ENCODE measurements at places on chromosomes 7 and 10.

DNA sequence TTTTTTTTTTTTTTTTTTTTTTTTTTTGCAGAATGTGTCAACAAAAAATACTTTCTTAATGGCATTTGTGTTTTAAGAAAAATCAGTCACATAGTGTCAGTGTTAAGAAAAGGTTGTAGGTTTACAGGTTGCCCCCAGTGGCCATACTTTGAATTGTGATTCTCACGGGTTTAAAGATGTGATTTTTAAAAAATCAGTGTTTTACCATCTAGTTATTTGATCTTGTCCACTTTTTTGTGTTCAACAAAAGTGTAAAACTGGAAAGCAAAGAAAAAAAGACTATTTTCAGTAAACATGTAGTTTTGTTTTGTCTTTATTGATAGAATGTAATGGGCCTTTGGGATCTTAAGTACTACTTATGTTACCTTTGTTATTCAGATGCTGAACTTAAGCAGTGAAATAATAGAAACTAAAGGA lies 25.7 kb downstream of the SUV39H2 start:
- DNase-seq: no peak

- DNase-seq: no peak
These were observed 94.8 kb upstream of the CDK13 start for GRCh38 chr7:39855325-39855674.

DNA sequence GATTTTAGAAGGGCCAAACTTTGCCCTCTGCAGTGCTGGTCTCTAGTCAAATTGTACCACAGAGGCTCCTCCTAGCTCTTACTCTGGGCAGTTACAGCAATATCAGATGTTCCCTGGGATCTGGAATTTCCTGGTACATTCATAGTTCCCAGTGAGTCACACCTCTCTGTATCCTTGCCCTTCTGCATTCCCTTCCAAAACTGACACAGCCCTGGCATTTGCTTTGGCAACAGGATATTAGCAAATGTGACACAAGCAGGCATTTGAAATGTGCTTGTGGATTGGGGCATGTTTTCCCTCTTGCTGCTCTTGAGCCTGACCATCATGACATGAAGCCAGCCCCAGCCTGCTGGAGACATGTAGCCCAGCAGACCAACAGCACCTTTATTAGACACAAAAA lies 284.7 kb upstream of the AKR1E2 start:
- DNase-seq: no peak

- DNase-seq: no peak
These were observed 332.4 kb upstream of the NRP1 start for GRCh38 chr10:33666686-33667480.

GRCh38 chr7:122750389-122750788 lies 47.7 kb upstream of the RNF148 start:
- DNase-seq: no peak

DNA sequence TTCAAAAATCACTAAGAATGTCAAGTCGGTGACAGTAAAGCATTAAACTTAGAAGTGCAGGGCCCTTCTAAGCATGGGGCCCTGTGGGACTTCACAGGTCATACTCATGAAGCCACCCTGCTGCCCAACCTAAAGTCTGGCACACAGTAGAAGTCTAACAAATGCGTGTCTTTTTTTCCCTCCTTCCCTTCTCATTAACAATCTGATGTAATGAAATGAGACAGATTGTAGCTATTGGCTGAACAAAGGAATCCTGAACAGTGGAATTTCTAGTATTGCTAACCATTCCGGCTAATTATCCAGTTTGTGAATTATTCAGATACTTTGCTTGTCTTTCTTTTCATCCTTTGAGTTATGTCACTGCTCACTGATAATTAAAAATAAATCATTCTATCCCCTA lies 369.9 kb downstream of the WDR11 start:
- DNase-seq: no peak

DNA sequence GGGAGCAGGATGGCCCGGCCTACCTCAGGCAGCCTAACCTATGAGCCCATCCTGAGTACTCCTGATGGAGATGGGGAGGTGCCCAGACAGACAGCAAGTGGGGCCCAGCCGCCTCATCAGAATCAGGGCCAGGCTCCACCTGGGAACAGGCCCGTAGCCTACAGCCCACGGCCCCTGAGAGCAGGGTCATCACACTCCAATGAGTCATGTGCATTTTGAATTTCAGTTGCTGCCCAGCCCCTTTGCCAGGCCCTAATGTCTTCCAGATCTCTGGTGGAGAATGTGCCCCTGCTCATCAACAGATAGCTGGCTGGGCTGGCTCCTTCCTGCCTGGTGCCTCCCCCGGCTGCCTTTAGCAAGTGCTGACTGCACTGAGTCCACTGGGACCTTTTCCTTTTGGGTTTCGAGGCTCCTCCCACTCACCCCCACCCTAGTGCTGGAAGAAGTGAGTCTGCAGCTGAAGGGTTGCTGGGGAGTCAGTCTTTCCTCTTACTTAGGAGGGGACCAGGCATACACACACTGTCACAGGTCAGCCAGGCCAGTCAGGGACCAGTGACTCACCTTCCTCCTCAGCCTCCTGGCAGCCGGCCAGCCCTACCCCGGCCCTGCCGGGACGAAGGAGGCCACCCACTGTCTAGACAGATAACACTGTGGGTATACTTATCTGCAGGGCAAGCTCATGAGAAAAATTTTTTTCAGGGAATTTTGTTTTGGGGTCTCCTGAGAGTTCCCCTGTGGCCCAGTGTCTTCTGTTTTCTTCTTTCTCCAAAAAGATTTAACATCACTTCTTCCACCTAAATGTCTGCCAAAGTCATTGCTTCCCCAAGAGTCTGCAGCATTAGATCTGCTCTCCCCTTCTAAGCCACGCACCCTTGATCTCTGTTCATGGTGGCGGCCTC lies 9.1 kb upstream of the ASIC3 start:
- DNase-seq: peak; percentile 65

DNA sequence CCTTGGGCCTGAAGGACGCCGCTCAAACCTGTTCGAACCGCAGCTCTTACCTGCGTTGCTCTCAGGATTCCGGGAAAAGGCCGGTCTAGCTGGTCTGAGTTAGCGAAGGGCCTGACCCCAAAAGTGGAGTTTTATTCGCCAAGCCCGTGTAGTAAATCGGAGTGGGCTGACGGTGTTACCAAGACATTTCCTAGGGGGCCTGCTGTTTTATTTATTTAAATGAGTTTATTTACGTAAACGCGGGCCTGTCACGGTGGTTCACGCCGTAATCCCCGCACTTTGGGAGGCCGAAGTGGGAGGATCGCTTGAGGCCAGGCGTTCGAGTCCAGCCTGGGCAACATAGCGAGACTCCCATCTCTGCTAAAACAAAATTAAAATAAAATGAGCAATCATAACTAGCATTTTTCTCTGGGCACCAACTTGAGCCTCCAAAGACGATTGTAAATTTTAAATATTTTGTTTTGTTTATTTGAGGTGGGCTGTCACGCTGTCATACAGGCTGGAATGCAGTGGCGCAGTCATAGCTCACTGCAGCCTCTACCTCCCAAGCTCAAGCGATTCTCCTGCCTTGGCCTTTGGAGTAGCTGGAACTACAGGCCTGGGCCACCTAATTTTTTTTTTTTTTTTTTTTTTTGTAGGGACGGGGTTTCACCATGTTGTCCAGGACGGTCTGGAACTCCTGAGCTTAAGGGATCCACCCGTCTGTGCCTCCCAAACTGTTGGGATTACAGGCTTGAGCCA lies 903 bp downstream of the ZNF655 start:
- no peak for DNase-seq

- no peak for DNase-seq
These were observed 33.4 kb downstream of the OGDH start for GRCh38 chr7:44639671-44640321.

GRCh38 chr10:132396494-132397035 lies 435 bp upstream of the PWWP2B start:
- peak; percentile 48 for DNase-seq

DNA sequence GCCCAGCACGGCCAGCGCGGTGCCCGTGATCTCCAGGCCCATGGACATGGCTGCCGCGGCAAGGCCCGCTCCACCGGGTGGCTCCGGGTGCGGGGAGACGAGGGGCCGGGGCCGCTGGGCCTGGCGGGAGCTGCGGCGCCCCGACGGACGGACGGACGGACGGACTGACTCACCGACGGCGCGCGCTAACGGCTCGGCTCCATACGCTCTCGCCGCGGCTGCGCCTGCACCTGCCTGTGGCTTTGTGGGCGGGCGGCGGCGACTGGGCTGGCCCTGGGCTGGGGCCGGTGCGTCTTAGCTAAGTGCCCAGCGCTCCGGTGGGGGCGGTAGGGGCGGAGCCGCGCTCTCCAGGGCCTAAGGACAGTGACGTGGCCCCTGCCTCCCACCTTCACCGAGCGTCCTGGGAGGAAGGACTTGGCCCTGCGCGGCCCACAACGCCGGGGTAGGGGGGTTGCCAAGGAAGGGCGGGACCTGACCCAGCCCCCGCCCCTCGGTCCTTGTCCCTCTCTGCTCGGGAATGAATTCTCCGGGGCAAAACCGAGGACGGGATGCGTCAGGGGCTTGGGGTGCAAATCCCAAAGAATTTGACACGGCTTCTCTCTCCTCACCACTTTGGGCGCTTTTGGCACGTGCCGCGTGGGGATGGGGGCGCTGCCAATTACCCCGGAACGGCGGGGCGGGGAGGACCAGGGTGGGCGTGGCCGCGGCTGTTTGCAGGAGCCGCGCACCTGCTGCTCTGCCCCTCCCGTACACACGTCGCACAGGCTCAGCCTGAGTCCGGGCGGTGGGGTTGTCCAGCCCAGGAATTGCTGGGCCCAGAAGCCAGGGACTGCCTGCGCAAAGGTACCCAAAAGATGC lies at the start of gene CLDN3:
Gene CLDN3 (minus strand): TSS at position 269 of the 858 bp plus-strand sequence. CDS start 221 bp downstream, at position 48.
- DNase-seq: no peak

DNA sequence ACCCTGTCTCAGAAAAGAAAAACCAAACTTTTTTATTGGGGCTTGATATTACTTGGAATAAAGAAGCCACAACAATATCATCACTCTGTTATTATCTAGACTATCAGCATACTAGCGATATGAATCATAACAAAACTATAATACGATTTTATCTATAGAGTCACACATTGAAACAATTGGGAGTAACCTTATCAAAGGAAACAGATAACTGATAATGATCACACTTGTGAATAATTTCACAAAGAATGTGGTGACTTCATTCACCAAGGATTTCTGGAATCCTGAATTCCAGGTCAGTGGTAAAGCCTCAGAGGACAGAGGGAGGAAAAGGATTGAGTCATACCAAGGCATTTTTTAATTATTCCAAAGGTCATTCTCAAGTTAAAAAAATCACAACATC lies 32.1 kb upstream of the NMT2 start:
- no peak for DNase-seq

DNA sequence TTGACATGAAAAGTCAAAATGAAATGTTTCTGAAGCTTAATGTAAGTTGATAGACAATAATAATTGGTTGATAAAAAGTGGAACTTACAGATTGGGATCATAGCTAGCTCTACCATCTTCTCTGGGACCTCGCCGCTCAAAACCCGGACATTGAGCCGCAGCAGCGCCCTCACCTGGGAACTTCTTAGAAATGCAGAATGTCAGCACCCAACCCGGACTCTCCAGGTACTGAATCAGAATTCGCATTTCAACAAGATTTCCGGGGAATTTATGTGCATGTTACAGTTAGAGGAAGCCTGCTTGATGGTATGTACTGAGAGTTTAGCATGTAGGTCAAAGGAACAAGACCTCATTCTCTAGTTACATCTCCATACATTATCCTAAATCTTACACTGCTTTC lies 36.7 kb upstream of the ABLIM1 start:
- no peak for DNase-seq

DNA sequence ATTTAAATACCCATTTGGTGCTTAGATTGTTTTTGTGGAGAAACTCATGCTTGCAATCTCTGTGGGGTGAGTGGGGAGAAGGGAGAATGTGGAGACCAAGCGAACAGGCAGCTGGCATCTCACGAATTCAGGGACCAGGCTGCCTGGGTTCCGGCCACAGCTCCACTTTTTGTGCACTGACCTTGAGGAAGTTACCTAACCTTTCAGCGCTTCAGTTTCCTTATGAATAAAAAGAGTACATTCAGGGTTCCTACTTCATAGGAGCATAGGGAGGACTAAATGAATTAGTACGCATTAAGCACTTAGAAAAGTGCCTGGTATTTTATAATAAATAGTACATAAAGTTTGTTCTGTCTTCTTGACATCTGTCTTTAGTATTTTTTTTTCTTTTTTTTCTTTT lies 72.5 kb downstream of the PRTFDC1 start:
- no peak for DNase-seq

GRCh38 chr7:115356139-115356746 lies 434.3 kb downstream of the MDFIC start:
- no peak for DNase-seq

- DNase-seq: no peak
These were observed 164.3 kb downstream of the BUB3 start for GRCh38 chr10:123318516-123318915.

- no peak for DNase-seq
These were observed 239.2 kb downstream of the RNLS start for GRCh38 chr10:88343761-88344484.

GRCh38 chr10:44422570-44423101 lies 37.7 kb upstream of the CXCL12 start:
- DNase-seq: no peak

- DNase-seq: no peak
These were observed 928.3 kb downstream of the CNTNAP2 start for GRCh38 chr7:147044941-147045340.

- DNase-seq: no peak
These were observed 36.5 kb downstream of the GHRHR start for GRCh38 chr7:31000161-31000693.

DNA sequence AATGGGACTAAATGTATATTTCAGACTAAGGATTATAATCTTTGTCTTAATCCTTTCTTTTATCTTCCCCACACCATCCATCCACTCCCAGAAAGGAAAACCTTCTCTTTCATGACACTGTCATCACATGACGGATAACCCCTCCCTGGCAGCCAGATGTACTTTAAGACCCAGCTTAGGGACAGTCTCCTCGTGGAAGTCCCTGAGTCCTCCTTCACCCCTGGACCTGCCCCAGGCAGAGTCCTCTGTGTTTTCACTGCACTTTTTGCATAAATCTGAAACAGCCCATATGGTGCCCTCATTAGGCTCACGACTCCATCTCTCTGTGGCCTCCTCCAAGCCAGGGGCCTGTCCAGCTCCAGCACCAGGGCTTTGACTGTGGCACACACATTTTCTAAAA lies 16.0 kb downstream of the NRAP start:
- DNase-seq: no peak

DNA sequence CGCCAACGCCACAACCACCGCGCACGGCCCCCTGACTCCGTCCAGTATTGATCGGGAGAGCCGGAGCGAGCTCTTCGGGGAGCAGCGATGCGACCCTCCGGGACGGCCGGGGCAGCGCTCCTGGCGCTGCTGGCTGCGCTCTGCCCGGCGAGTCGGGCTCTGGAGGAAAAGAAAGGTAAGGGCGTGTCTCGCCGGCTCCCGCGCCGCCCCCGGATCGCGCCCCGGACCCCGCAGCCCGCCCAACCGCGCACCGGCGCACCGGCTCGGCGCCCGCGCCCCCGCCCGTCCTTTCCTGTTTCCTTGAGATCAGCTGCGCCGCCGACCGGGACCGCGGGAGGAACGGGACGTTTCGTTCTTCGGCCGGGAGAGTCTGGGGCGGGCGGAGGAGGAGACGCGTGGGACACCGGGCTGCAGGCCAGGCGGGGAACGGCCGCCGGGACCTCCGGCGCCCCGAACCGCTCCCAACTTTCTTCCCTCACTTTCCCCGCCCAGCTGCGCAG lies 424 bp downstream of the EGFR start:
- no peak for DNase-seq
